ENCODE measurements at places on chromosomes 3 and 15.

- DNase-seq: no peak
Measured at GRCh38 chr15:35768949-35769348, 223.0 kb upstream of the DPH6 start.

DNA sequence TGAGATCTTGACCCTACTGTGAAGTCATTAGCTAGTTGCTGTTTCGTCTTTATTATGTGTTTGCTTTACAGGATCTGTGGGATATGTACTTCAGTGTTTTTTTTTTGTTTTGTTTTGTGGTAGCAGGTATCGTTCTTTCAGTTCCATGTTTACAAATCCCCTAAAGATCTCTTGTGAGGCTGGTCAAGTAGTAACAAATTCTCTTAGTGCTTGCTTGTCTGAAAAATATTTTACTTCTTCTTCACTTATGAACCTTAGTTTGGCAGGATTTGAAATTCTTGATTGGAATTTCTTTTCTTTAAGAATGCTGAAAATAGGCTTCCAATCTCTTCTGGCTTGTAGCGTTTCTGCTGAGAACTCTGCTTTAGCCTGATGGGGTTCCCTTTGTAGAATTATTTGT lies 235.8 kb upstream of the ALCAM start:
- no peak for DNase-seq

DNA sequence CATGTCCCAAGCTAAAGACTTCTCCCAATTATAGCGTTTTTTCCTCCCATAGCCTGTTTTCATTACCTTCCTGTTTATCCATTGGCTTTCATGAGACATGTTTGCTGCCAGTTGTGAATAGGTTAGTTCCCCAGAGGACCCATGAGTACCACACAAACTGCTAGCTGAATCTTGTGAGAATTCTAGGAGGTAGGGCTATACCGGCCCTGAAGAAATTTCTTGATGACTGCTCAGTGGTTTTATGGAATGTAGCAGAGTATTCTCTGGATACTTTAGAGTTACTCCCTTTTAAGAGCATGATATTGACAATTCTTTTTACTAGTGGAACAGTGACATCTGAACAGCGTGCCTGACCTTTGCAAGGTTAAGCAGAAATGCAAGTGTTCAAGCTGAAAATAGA lies 210.4 kb downstream of the MCTP2 start:
- no peak for DNase-seq

DNA sequence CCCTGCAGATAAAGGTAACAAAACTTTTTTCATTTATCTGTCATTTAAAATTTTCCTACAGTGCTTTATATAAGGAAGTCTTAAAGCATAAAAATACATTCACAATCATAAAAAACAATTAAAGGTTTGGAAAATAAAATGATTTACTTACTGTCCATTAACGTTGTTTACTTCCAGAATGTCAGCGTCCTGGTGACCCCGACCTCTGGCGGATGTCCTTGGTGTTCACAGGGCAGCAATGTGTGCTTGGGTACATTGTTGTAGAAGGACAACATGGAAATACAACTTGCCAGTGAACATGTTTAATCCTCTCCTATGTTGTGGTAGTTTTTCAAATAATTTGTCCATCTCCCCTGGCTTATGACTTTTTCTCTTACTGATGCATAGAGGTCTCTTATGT lies 168.8 kb upstream of the NDN start:
- DNase-seq: no peak

DNA sequence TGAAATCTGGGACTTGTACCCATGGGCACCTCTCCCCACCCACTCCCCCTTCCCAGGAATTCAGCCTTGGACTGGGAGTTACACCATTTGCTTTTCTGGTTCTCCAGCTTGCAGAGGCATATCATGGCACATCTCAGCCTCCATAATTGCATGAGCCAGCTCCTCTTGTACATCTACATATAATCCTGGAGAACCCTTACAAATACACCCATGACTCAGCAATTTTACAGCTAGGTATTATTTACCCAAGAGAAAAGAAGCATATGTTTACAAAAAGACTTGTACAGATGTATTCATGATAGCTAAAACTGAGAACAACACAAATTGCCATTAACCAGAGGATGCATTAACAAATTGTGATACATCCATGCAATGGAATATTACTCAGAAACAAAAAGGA lies 58.4 kb downstream of the RPLP1 start:
- no peak for DNase-seq

- no peak for DNase-seq
Measured at GRCh38 chr3:17942856-17943255, 200.4 kb upstream of the TBC1D5 start.

- DNase-seq: no peak
Measured at GRCh38 chr3:155664925-155665695, 79.8 kb downstream of the PLCH1 start.

DNA sequence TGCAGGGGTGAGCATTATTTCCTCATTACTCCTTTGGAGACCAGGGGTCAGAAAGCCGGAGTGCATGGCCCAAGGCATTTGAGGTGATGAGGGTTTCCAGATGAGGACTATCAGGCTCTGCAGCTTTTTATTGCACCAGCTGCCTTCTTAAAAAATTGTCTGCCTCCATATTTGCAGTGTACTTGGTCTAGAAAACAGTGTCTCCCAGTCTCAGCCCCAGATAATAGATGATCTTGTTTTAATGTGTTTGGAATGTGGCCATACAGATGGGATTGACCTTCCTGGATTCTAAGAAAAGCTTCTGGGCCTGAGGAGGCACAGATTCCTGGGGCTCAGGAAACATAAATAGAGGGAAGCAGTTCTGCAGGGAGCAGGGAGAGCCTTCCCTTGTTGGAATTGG lies 123.3 kb downstream of the GABRG3 start:
- no peak for DNase-seq

GRCh38 chr15:43912208-43912607 lies 85.4 kb downstream of the WDR76 start:
- no peak for DNase-seq

DNA sequence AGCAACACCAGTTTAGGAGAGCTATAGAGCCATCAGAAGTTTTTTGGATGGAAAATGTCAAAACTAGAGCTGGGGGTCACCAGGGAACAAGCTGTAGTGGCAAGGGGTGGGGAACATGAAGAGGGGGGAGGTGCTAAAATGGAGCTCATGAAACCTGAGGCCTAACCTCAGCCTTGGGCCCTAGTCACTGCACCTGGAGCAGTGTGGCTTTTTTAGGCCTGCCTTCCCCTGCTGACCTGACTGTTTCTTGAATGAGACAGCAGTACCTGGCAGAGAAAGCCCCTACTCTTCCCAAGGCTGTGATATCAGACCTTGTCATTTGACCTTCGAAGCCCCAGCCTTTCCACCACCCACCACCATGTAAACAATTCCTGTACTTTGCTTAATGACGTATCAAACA lies 383.5 kb downstream of the EPHB1 start:
- DNase-seq: no peak

GRCh38 chr3:38560996-38561717 lies 65.0 kb downstream of the EXOG start:
- DNase-seq: no peak

GRCh38 chr3:62550439-62550838 lies 177.1 kb upstream of the FEZF2 start:
- DNase-seq: no peak

DNA sequence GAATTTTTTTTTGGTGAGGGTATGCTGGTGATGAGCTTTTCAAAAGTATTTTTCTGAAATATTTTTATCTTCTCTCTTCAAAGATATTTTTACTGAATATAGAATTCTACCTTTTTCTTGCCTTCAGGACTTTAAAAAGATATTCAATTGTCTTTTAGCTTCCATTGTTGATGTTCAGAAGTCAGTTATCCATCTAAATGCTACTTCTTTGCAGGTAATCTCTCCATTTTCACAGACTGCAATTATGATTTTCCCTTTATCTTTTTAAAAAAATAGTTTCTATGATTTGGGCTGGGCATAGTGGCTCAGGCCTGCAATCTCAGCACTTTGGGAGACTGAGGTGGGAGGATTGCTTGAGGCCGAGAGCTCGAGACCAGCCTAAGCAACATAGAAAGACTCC lies 222.4 kb downstream of the IL20RB start:
- no peak for DNase-seq

DNA sequence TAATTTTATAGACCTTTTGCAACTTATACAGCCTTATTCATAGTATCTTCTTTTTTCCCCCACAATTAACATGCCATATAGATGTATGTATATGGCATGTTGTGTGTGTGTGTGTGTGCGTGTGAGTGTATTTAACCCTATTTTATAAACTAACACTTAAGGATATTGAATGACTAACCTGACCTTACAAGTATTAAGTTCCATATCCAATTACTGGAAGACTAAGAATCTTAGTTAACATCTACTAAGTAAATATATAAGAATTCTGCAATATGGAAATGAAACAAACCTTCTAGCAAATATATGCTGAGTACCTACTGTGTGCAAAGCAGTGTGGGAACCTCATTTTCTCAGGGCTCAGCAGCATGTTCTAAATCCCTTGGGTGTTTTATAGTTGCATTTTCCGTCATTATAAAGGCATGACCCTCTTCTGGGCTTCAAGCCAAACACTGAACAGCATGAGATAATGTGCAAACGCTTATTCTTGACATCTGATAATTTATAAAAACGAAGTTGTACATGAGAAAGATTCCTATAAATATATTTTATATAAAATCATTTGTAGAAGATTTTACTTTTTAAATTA lies 105.5 kb downstream of the NLGN1 start:
- DNase-seq: no peak

DNA sequence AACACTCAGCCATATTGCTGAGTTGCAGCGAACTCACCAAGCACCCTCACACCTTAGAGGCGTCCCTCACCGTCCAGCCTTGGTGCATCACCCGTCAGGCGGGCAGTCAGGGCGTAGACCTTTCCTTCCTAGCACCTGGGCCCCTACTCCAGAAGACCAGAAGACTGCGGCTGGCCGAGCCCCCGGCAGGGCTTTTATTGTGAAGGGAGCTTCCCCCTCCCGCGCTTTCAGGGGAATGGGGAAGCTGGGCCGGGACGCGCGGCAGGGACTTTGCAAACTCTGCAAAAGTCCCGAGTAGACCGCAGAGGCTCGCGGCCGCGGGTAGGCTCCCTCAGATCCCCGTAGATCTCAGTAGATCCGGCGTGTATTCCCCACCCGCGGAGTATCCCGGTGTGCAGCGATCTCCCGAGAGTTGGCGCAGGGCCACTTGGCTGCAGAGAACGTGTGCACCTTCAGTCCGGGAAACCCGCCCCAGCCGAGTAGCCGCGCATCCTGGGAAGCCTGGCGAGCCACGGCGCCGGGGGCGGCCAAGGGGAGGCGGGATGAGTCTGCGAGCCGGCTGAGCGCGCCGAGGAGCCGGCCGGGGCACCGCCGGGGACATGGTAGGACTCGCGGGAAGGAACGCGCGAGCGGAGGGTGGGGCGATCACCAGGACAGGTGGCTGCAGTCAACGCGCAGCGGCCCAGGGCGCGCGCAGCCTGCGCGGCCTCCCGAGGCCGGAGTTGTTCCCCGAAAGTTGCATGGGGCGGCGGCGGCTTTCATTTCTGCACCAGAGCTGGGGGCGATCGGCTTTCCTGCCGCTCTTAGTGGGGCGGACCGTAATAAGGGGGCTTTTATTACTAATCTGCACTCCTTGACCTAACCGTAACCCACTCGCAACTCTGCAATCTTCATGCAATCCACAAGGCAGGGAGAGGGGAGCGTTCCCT lies at the start of gene GASK1A:
GASK1A (plus strand) TSS at position 268 of the 929 bp plus-strand sequence; CDS start at position 600, 332 bp downstream.
- DNase-seq: no peak

DNA sequence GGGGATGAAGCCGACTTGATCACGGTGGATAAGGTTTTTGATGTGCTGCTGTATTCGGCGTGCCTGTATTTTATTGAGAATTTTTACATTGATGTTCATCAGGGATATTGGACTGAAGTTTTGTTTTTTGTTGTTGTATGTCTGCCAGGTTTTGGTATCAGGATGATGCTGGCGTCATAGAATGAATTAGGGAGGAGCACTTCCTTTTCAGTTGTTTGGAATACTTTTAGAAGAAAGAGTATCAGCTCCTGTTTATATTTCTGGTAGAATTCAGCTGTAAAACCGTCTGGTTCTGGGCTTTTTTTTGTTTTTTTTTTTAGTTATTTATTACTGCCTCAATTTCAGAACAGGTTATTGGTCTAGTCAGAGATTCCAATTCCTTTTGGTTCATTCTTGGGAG lies 93.7 kb downstream of the SLC25A26 start:
- no peak for DNase-seq

- peak; percentile 43 for DNase-seq
Measured at GRCh38 chr3:132448216-132448961, 31.1 kb downstream of the DNAJC13 start.

GRCh38 chr15:78004919-78005634 lies 72.4 kb downstream of the TBC1D2B start:
- DNase-seq: no peak

- DNase-seq: peak; percentile 31
Measured at GRCh38 chr3:359672-360071, 163.1 kb downstream of the CHL1 start.

DNA sequence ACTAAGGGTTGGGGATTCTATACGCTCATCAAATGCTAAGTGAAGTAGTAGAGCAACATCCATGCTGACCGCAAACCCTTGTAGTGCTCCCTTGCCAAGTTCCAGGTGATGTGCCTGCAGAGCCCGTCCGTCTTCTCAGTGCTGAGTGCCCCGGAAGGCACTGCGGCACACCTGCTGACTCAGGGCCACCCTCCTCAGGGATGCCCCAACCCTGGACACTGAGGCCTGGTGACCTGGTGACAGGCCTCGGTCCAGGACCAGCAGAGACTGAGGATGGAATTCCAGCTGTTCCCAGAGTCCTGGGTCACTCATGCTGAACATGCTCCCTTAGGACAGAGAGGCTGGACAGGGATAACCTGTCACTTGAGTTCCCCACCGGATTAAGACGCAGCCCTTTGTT lies 422.5 kb downstream of the OCA2 start:
- no peak for DNase-seq

GRCh38 chr3:18580268-18580667 lies 155.1 kb upstream of the SATB1 start:
- DNase-seq: peak; percentile 15

- DNase-seq: no peak
Measured at GRCh38 chr3:14941871-14942270, 5.5 kb upstream of the NR2C2 start.

DNA sequence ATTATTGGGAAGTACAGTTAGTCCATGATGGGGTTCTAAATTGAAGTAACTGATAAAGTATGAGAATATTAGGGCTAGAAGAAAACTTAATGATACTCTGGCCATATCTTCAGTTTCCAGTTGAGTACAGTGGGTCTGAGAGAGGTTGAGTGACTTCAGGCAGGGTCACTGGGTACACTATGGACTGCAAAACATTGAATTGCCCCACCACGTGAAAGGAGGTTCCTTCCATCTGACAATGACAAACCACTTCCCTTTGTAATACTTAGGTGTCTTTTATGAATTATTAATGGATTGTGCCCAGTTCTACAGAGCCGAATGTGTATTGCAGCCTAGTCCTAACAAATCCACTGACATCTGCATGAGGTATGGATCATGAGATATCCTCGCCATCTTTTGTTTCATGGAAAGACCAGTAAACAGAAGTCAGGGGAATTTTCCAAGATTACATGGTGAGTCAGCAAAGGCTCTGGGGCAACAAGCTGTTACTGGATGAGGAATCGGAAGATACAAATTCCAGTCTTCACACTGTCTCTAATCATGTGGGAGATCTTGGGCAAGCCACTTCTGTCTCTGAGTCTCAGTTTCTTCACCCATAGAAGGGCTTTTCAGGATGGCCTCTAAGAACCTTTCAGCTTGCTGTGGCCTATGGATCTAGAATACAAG lies 66.5 kb upstream of the BCL6 start:
- DNase-seq: no peak

- DNase-seq: no peak
Measured at GRCh38 chr3:192863091-192863420, 54.6 kb downstream of the MB21D2 start.

Data from NAMALWA (cell line).